ENCODE measurements at places on chromosomes 3 and 15. TPM values are rescaled to one million over a fixed set of nuclear protein-coding genes. Genes with fewer than 3 reads are reported as not detected.
A peak's percentile ranks its signal among the peaks of the same experiment; 100 is the strongest.

The LXN gene
- total RNA-seq, result 18.8 TPM

The HRH1 gene
- 5.9 TPM for total RNA-seq

The SLC22A13 gene
- total RNA-seq, result 0.25 TPM

- no peak overlapping the region for H3K27ac ChIP-seq
- H3K36me3 ChIP-seq, result no peaks in the 10 kb centered on the region
- H3K27me3 ChIP-seq, result no peaks in the 10 kb centered on the region
Measured at GRCh38 chr3:171018156-171018935, 8.2 kb downstream of the SLC2A2 start.

- H3K4me1 ChIP-seq, result peaks cover 67% of the 10 kb centered on the region
- H3K4me3 ChIP-seq, result peak overlapping the region; percentile 60
- H3K36me3 ChIP-seq, result peaks cover 29% of the 10 kb centered on the region
- DNase-seq, result peak; percentile 77
Measured at GRCh38 chr15:63238796-63239195, 38.6 kb upstream of the APH1B start.

GRCh38 chr3:155785662-155786295 is 20.3 kb downstream of the C3orf33 start:
- H3K4me1 ChIP-seq, result no peaks in the 10 kb centered on the region
- H3K4me3 ChIP-seq, result no peak overlapping the region
- H3K27me3 ChIP-seq, result no peaks in the 10 kb centered on the region
- peaks cover 8% of the 10 kb centered on the region for H3K36me3 ChIP-seq
- no peak for DNase-seq

The ANKUB1 gene
- total RNA-seq, result not detected

The UBL7 gene
- 71.5 TPM for total RNA-seq

- H3K4me1 ChIP-seq, result peaks cover 50% of the 10 kb centered on the region
- H3K27me3 ChIP-seq, result peaks cover 2% of the 10 kb centered on the region
- no peak overlapping the region for H3K27ac ChIP-seq
- no peak overlapping the region for H3K4me3 ChIP-seq
Measured at GRCh38 chr15:71436854-71437253, 321.6 kb downstream of the THSD4 start.

DNA sequence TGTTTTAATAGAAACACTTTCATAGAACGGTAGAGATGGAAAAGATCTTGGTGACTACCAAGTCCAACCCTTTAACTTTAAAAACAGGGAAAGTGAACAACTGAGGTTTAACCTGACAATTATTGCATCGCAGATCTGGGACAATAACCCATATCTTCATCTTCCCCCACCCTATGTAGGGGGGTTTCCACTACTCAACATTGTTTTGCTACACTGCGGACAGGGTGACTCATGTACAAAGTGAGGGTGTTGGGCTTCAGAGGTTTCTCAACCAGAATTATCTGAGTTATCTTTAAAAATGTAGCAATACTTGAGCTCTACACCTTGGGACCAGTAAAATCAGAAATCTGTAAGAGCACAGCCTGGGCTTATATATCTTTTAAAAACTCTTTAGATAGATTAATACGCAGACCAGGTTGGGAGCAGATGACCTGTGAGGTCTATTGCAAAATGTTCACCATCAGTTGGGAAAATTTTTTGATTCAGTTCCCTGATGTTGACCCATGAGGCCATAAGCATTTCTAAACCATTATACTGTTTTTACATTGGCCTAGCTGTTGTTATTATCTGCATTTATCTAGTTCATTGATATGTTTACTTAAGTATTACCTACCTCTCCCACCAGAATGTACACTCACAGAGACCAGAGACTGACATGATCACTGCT is 103.6 kb upstream of the ICE2 start:
- no peaks in the 10 kb centered on the region for H3K27me3 ChIP-seq
- no peaks in the 10 kb centered on the region for H3K36me3 ChIP-seq
- peaks cover 34% of the 10 kb centered on the region for H3K4me1 ChIP-seq
- H3K27ac ChIP-seq, result no peak overlapping the region

The ITIH1 gene
- not detected for total RNA-seq

The HESX1 gene
- total RNA-seq, result not detected

Measured in HFFc6 (cell line).